Epithelial cell of proximal tubule (primary cell): ENCODE measurements at places on chromosomes 11 and 22. TPM values are rescaled to one million over a fixed set of nuclear protein-coding genes. Genes with fewer than 3 reads are reported as not detected.

The MICAL2 gene
- 104 and 148 TPM in 2 replicates for total RNA-seq

DNA sequence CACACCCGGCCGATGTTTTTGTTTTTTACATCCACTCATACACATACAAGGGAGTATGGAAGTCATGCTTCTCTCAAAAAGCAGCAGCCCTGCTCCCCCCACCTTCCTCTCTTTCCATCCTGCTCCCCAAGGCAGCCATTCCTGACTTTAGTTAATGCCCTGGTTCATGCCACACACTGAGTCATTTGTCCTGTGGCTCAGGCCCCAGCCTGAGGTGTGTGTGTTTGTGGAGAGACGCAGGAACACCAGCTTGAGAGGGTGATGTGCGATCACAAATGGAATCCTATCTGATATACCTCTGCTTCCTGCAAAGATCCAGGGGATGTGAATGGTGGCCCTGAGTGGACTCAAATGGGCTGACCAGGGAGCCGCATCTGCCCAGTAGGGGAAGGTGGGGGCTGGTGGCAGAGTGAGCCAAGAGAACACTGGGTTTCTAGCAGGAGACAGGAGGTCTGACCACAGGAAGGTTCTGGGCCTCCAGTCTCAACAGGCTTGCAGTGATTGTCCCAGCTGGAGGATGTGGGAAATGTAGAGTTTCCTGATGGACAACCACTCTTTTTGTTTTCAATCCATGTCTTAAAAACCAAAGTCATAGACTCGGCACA lies 86.7 kb downstream of the OSBP2 start:
- DNase-seq = no peak

DNA sequence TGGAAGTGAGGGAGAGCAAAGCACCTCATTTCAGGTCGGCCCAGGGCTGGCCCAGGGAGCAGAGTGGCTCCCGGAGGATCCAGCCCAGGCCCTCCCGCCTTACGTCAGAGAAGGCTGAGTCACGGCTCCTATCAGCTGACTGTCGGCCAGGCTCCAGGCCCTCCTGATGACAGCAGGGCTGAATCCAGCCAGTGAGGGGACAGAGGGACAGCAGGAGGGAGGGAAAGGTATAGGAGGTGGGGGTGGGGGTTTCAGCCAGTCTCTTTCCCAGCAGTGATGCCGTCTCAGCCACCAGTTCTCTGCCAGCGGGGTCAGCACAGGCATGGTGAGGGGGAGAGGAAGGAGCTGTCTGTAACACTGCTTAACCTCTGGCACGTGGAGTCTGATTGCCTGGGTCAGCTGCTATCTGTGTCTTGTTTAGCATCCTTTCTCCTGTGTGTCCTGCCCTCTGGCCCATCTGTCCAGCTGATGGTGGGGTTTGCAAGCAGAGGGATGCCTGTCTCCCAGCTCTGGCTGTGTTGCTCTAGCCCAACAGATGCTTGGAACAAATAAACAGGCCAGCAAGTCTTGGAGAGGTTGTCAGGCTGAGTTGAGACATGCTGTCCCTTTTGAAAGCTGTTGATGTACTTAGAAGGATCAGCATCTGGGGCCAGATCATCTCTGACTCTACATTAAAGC lies 74.0 kb downstream of the ADAMTS15 start:
- DNase-seq = no peak

DNA sequence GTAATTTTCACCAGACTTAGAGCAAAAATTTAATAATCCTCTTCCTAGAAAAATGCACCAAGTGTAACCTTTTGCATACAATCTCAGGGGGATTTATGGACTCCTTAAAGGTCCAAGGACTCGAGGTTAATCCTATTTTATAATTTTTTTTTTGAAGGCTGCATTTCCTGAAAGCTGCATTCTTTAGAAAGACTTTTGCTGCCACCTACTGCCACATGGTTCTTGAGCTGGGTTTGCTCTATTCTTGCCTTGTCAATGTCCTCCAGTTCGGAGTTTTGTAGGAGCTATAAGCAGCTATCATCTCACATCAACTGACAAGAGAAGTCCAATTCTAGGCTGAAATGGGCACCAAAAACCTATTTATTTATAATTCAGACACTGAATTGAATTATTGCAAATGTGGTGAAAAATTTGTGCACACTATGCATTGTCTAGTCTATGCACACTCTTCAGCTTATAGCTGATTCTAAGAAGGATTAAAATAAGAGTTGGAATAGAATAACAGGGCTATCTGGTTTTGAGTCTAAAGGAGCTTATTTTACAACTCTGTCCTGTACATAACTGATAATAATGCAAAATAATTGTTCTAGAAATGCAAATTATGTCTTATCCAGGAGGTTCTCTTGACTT lies 31.3 kb downstream of the TRAF6 start:
- no peak for DNase-seq

DNA sequence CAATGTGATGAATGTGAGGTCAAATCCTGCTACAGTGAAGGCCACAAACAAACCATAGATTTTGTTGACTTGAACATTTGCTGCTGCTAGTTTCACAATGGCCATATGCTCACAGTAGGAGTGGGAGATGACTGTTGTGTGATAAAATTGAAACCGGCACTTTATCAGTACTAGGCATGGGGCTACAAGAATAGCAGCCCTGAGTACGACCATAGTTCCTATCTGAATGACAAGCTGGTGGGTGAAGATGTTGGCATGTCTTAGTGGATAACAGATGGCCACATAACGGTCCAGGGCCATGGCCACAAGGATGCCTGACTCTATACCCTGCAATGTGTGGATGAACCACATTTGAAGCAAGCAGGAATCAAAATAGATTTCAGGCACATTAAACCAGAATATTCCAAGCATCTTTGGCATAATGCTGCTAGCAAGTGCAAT lies 2.8 kb downstream of the OR52A1 start:
- no peak for DNase-seq

DNA sequence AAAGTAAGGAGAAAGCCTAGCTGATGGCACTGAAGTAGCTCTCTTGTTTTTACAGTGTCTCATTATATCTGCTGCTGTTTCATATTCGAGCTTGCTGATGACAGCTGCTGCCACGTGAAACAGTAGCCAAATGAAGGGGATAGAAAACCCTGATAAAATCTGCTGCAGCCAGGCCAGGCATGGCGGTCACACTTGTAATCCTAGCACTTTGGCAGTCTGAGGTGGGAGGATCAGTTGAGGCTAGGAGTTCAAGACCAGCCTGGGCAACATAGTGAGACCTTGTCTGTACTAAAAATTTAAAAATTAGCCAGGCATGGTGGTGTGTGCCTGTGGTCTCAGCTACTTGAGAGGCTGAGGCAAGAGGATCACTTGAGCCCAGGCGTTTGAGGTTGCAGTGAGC lies 13.4 kb downstream of the IFT46 start:
- no peak for DNase-seq

DNA sequence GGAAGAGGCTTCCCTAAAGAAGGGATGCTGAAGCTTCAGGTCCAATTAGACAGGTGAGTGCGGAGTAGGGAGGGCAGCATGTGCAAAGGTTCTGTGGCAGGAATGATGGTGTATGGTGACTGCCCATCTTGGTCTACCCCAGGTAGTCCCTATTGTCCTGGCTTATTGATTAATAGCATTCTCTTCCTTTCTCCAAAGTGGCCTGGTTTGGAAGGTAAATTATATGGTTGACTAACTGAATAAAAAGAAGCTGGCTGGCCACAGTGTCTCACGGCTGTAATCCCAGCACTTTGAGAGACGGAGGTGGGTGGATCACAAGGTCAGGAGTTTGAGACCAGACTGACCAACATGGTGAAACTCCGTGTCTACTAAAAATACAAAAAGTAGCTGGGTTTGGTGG lies 230.5 kb downstream of the MIAT start:
- DNase-seq = peak; percentile 52

GRCh38 chr22:29873943-29874342 lies 9.0 kb upstream of the MTMR3 start:
- no peak for DNase-seq
